ENCODE measurements at places on chromosomes 2 and 18. TPM values are rescaled to one million over a fixed set of nuclear protein-coding genes. Genes with fewer than 3 reads are reported as not detected.

Gene EPB41L3
- 98.7 TPM for total RNA-seq

Gene SGPP2
- total RNA-seq: 28.2 TPM

Gene CD8B
- 3.6 TPM for total RNA-seq

Gene TRIM54
- not detected for total RNA-seq

Gene PROKR1
- not detected for total RNA-seq

DNA sequence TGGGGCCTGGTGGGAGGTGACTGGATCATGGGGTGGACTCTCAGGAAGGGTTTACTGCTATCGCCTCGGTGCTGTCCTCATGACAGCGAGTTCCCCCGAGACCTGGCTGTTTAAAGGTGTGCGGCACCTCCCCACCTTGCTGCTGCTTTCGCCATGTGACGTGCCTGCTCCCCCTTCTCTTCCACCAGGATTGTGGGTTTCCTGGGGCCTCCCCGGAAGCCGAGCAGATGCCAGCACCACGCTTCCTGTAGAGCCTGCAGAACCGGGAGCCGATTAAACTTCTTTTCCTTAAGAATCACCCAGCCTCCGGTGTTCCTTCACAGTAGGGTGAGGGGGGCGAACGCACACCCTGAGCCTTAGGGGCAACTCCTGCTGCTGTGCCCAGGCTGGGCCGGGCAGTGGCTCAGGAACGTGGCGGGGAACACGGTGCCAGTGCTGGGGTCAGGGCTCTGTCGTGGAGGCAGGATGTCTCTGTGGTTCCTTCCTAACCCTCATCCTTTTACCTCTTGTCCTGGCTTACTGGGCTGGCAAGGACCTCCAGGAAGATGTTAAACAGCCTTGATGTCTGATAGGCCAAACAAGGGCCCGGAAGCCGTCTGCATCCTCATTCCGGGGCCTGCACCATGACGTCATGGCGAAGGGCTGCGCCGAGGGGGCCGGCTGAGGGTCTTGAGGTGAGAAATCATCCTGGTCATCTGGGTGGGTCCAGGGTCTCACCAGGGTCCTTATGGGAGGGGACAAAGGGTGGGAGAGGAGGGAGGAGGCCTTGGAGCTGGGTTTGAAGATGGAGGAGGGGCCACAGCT, 12.7 kb downstream of the NEU4 start:
- peak; percentile 26 for DNase-seq
- no peak overlapping the region for H3K4me3 ChIP-seq
- H3K27me3 ChIP-seq: peaks cover 17% of the 10 kb centered on the region
- no peaks in the 10 kb centered on the region for H3K36me3 ChIP-seq
- no peak overlapping the region for H3K27ac ChIP-seq
- peaks cover 5% of the 10 kb centered on the region for H3K4me1 ChIP-seq

DNA sequence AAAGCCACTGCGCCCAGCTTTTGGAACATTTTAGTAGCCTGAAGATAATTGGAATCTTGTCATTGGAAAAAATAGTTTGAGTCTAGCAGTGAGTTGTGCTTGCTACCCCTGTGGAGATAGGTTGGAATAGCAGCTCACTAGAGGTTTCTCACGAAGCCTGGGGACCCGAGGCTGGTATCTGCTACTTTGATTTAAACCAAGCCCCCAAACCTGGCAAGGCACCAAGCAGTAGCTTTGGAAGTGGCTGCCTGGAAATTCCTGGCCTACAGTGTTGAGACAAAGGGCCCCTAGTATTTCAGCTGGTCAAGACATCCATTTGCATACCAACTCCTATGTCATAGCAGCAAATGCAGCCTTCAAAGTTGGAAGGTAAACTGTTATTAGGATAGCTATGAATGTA, 42.1 kb downstream of the NOP58 start:
- H3K4me1 ChIP-seq: no peaks in the 10 kb centered on the region
- H3K27me3 ChIP-seq: no peaks in the 10 kb centered on the region
- peaks cover 76% of the 10 kb centered on the region for H3K36me3 ChIP-seq
- no peak overlapping the region for H3K4me3 ChIP-seq
- no peak overlapping the region for H3K27ac ChIP-seq

GRCh38 chr2:178163395-178163794, 30.9 kb upstream of the OSBPL6 start:
- H3K27ac ChIP-seq: no peak overlapping the region
- no peak for DNase-seq
- no peaks in the 10 kb centered on the region for H3K4me1 ChIP-seq
- H3K36me3 ChIP-seq: no peaks in the 10 kb centered on the region

DNA sequence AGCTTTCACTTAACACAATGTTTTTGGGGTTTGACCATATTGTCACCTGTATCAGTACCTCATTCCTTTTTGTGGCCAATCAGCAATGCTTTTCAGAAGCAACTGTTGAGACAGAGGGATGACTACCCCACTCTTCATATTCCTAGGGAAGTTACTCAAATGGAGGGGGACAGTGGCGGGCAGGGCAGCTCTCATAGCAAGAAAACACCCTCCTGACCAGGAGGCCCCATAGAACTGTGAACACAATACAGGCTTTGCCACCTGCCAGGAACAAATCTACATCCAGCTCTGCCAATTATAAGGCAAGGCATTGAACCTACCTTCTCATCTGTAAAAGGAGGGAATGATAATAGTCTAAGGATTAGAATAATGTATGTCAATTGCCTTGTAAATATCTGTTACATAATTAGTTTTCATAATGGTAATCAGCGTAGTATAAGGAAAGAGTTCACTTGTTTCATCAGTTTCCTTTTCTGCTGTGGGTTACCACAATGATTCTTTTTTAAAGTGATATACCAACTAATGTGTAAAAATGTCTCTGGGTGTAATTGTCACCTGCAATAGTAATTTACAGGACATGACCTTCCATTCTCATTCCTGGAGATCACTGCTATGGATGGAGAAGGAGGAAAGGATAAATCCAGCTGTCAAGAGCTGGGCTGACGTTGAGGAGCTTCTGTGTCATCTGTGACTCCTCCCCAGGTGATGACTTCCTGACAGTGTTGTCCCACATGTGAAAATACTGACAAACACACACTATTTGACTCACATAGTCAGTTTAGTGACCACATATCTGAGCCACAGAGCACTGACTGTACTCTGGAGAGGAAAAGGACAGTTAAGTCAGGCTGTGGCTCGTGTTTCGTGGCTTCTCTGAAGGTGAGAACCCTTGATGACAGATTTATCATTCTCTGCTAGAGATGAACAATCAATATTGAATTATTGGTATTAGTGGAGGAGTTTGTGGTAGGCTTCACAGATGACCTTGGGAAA, 13.5 kb downstream of the ALPK2 start:
- no peaks in the 10 kb centered on the region for H3K4me1 ChIP-seq
- H3K27ac ChIP-seq: no peak overlapping the region
- DNase-seq: no peak
- no peaks in the 10 kb centered on the region for H3K36me3 ChIP-seq
- H3K4me3 ChIP-seq: no peak overlapping the region

- H3K4me1 ChIP-seq: peaks cover 6% of the 10 kb centered on the region
- no peaks in the 10 kb centered on the region for H3K36me3 ChIP-seq
- no peaks in the 10 kb centered on the region for H3K27me3 ChIP-seq
Measured at GRCh38 chr2:235052514-235053354, 100.9 kb downstream of the SH3BP4 start.

DNA sequence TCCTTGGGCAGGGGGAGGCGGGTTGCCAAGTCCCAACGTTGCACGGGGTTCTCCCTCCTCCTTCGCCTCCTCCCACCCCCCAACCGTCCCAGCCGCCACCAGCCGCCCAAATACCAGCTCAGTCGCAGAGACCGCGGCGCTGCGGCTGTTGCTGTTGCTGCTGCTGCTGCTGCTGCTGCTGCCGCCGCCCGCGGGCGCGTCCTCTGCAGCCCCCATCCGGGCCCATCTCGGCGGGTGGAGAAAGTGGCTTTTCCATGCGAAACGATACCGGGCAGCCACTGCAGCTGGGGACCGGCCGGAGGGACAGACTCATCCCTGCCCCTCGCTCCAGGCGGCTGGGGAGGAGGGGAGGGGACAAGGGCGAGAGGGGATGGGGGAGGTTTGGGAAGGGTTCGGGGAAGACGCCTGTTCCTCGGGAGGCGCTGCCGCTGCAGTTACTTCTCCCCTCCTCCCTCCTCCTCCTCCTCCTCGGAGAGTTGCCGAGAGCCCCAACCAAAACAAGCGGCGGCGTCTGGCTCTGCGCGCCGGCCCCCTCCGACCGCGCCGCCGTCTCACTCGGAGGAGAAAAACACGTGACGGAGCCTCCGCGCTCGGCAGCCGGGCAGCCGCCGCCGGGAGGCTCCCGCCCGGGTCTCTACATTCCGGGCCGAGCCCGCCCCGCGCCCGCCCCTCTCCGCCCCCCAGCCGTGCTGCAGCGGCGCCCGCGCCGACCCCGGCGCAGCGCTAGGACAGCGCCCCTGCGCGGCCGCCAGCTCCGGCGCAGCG, at the start of gene IRS1:
IRS1 (minus strand) TSS at position 610 of the 765 bp plus-strand sequence. CDS start 1,082 bp downstream, outside the sequence.
- H3K36me3 ChIP-seq: no peaks in the 10 kb centered on the region
- H3K4me1 ChIP-seq: peaks cover 12% of the 10 kb centered on the region
- H3K27me3 ChIP-seq: peaks cover 73% of the 10 kb centered on the region
- peak within 1 kb of the TSS; percentile 91 for H3K27ac ChIP-seq

DNA sequence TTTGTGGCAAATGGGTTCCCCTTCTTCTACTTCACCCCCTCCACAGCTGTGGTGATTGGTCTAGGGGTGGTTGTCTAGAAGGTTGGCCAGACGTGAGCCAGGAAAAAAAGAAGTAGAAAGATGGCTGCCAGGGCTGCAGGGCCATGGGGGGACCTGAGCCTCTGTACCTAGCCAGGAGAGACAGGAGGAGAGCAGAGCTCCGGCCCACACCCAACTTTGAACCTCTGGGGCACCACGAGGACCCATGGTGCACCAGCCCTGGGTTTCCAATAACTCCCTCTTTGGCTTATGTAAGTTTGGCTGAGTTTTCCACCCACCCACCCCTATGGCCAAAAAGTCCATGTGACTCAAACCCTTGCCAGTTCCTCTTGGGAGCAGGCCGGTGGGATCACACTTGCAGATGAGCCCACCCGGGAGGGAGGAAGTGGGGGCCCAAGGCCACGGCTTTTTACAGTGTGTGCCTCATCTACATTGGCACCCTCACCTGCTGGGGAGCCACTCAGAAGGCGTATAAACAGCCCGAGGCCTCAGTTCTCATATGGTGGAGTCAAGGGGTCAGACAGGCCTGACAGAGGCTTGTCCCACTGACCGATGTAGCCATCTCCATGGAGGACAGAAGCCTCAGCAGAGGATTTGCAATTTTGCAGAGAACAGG, 293.1 kb upstream of the HDAC4 start:
- no peak overlapping the region for H3K4me3 ChIP-seq
- H3K36me3 ChIP-seq: no peaks in the 10 kb centered on the region
- H3K4me1 ChIP-seq: no peaks in the 10 kb centered on the region
- H3K27ac ChIP-seq: no peak overlapping the region

GRCh38 chr18:8536922-8537321, 72.3 kb upstream of the RAB12 start:
- H3K4me3 ChIP-seq: no peak overlapping the region
- DNase-seq: no peak
- H3K27ac ChIP-seq: no peak overlapping the region
- no peaks in the 10 kb centered on the region for H3K27me3 ChIP-seq

- no peak overlapping the region for H3K4me3 ChIP-seq
- H3K36me3 ChIP-seq: peaks cover under 1% of the 10 kb centered on the region
- no peak overlapping the region for H3K27ac ChIP-seq
Measured at GRCh38 chr2:186617771-186618170, 27.9 kb downstream of the ITGAV start.

DNA sequence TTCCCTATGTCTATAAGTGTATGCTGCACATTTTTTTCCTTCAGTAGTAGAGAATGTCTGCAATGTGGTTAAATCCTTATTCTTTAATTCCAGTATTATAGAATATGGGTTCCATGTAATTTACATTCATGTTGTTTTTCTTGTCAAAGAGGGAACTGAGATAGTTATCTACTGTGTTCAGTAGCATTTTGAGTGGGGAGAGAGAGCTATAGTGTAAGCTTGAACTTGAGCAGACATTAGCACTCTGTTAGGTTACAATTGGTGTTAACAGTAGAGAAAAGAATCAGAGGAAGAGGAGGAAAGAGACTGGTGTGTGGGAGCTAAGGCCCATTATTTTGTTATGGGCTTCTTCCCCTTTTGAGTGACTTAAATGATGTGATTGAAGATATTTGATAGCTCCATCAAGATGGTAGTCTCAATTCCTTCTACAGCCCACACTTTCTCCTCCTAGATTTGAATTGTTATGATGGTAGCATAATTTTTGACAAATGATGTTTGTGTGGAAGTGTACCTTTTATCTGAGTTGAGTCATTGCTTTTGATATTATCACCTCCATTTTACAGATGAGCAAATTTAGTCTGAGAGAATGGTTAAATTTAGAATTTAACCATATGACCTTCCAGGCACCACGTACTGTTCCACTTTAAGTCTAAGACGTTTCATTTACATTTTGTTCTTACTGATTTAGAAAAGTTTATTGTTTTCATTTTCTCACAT, 71.3 kb downstream of the FMNL2 start:
- no peak for DNase-seq
- peaks cover 81% of the 10 kb centered on the region for H3K4me1 ChIP-seq
- peak overlapping the region; percentile 57 for H3K27ac ChIP-seq
- H3K27me3 ChIP-seq: no peaks in the 10 kb centered on the region
- no peaks in the 10 kb centered on the region for H3K36me3 ChIP-seq

DNA sequence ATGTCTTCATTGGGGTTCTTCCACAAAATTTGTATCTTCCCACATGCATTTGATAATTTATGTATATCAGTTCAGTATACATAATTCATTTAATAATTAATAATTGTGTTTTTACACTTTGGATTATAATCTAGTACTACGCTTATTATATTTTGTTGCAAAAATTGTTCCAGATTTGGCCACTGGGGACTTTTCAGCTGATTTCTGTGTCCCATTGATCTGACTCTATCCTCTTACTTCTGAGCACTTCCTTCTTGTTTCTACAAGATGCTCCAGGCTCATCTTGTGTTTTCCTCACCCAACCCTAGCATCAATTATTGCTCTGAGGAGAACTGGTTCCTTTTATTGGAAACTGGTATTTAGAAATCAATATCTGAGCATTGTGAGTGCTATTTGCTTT, 215.3 kb upstream of the CDH19 start:
- H3K4me1 ChIP-seq: no peaks in the 10 kb centered on the region
- no peak for DNase-seq
- no peaks in the 10 kb centered on the region for H3K36me3 ChIP-seq
- no peak overlapping the region for H3K27ac ChIP-seq
- H3K27me3 ChIP-seq: no peaks in the 10 kb centered on the region
- H3K4me3 ChIP-seq: no peak overlapping the region

DNA sequence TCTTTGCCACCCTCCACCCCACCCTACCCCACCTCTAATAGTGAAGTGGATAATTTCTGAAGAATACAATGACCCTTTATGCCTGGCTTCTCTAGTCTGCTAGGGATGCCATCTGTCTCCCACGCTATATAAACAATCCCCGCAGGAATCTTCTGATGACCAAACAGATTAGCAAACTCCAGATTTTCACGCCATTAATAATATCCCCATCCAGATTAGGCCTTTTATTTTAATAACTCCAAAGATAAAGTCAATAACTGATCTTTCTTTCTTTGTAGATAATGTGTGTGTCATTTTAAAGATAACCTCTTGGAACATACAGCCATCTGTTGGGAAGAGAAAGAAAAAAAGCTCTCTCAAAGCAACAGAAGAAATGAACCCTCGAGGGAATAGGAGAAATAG, 47.9 kb upstream of the CCDC150 start:
- no peaks in the 10 kb centered on the region for H3K36me3 ChIP-seq
- H3K4me3 ChIP-seq: no peak overlapping the region
- H3K4me1 ChIP-seq: peaks cover 18% of the 10 kb centered on the region

- no peak overlapping the region for H3K27ac ChIP-seq
- H3K4me3 ChIP-seq: no peak overlapping the region
- H3K27me3 ChIP-seq: no peaks in the 10 kb centered on the region
- H3K4me1 ChIP-seq: no peaks in the 10 kb centered on the region
- H3K36me3 ChIP-seq: no peaks in the 10 kb centered on the region
Measured at GRCh38 chr2:226461981-226462380, 337.6 kb downstream of the IRS1 start.

- H3K27ac ChIP-seq: no peak overlapping the region
- no peaks in the 10 kb centered on the region for H3K4me1 ChIP-seq
- H3K4me3 ChIP-seq: no peak overlapping the region
- no peak for DNase-seq
- H3K27me3 ChIP-seq: no peaks in the 10 kb centered on the region
- H3K36me3 ChIP-seq: no peaks in the 10 kb centered on the region
Measured at GRCh38 chr2:12317814-12318426, 398.8 kb upstream of the TRIB2 start.
